ENCODE measurements at places on chromosomes 11 and 22.

GRCh38 chr11:24082241-24082640 lies 414.6 kb upstream of the LUZP2 start:
- DNase-seq, result no peak

DNA sequence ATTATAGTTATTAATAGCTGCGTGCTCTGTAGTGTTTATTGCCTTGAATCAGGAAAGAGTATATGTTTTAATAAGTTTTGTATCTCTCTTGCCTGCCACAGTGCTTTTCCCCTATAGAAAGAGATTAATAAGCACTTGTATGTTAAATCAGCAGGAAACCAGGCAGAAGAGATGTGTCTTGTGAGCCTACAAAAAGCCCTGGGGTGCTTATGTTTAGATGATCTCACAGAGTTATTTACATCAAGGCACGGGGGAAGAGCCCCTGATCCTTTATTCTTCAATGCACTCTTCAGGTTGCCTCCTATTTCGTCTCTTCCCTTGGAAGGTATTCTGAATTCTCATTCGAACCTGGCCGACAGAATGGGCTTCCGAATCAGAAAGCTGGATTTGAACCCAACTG lies 183.0 kb downstream of the MAML2 start:
- no peak for DNase-seq

- DNase-seq, result no peak
These were observed 194.5 kb downstream of the SNX19 start for GRCh38 chr11:130721736-130722135.

- no peak for DNase-seq
These were observed 3.3 kb downstream of the TMEM184B start for GRCh38 chr22:38269466-38269865.

DNA sequence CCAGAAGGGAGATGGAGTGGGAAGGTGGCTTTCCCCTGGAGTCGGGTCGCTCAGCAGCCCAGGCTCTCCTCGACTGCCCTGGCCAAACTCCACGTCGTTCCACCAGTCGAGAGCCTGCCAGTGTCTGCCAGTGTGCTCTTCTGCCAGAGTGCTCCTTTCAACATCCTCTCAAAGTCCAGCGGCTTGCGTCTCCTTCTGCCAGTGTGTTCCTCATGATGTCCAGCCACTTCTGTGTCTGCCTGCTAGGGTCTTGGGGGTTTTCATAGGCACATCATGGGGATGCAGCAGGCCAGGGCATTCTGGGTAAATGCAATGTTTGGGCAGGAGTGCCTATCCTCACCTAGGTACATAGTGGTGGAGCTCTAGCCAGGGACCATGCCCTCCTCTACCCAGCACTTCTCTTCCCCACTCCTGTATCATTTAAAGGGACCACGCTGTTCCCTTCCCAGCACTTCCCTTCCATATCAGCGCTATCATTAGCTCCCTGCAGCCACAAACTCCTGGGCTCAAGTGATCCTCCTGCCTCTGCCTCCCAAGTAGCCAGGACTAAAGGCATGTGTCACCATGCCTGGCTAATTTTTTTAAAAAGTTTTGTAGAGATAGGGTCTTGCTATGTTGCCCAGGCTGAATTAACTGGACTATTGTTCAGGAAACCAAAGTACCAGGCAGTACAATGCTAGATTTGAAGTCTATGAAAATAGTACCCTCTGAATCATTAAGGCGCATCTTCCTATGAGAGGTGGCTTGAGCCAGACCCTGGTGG lies 62.9 kb upstream of the CLDN5 start:
- DNase-seq, result no peak

DNA sequence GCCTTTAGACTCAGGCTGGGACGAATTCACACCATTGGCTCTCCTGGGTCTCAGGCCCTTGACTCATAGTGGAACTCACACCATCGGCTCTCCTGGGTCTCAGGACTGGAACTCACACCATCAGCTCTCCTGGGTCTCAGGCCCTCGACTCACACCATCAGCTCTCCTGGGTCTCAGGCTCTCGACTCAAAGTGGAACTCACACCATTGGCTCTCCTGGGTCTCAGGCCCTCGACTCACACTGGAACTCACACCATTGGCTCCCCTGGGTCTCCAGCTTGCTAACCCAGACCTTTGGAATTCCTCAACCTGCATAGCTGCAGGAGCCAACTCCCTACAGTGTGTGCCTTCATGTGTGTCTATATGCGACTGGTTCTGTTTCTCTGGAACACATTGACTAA lies 56.7 kb downstream of the SHISAL1 start:
- no peak for DNase-seq

DNA sequence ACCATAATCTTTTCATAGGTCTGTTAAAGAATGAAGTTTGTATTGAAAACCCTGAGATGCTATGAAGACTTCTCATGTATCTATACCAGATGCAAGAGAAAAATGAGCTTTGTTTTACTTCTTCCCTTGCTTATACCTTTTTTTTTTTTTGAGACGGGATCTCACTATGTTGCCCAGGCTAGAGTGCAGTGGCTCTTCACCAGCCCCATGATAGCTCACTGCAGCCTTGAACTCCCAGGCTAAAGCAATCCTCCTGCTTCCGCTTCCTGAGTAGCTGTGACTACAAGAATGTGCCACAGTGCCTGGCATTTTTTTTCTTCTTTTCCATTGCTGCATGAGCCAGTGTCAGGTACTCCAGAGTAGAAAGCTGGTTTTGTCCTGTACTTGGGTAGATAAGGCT lies 10.8 kb downstream of the CEP295 start:
- no peak for DNase-seq

- no peak for DNase-seq
These were observed 33.7 kb upstream of the EED start for GRCh38 chr11:86210898-86211297.

DNA sequence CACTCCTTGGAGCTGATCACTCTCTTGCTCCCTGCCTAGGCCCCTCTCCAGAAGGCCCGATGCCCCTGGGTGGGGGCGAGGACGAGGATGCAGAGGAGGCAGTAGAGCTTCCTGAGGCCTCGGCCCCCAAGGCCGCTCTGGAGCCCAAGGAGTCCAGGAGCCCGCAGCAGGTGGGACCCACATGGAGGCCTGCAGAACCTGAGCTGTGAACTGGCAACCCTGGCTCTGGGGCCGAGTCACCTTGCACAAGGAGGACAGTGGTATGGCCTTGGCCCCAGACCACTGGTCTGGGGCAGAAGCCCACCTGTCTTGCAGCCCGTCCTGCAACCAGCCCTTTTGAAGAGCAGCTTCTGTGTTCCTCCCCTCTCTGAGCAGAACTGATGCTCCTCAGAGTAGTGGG lies 6.2 kb downstream of the SCO2 start:
- no peak for DNase-seq

DNA sequence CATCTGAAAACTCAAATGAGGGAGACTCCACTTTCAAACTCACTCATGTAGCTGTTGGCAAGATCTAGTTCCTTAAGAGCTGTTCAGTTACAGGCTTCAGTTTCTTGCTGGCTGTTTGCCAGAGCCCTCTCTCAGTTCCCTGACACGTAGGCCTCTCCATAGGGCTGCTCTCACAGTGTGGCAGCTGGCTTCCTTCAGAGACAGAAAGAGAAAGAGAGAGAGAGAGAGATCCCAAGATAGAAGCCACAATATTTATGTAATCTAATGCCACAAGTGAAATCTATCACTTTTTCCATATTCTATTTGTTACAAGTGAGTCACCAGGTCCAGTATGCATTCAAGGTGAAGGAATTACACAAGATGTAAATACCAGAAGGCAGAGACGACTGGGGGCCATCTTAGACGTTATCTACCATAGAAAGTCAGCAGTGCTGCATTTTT lies 168.8 kb downstream of the RCN1 start:
- DNase-seq, result peak; percentile 98

- DNase-seq, result no peak
These were observed 95.5 kb downstream of the ARHGAP8 start for GRCh38 chr22:44847892-44848291.

GRCh38 chr22:20434773-20435172 lies 2.9 kb downstream of the SCARF2 start:
- DNase-seq, result no peak

DNA sequence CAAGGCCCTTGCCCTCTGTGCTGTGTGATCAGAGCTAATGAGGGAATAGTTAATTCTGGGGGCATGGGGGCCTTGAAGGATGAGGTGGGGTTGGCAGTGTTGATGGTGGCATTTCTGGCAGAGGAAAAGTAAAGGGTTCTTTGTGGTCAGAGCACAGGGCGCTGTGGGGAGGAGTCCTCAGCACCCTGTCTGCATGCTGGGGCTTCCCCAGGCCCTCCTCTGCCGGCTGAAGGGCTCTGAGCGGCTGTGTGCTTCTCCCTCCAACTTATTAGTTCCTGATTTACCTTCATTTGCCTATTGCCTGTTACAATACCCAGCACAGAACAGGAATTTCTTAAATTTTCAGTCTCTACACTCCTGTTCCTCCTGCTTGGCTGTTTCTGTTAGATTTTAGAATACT lies 122.8 kb downstream of the HIPK3 start:
- DNase-seq, result no peak

DNA sequence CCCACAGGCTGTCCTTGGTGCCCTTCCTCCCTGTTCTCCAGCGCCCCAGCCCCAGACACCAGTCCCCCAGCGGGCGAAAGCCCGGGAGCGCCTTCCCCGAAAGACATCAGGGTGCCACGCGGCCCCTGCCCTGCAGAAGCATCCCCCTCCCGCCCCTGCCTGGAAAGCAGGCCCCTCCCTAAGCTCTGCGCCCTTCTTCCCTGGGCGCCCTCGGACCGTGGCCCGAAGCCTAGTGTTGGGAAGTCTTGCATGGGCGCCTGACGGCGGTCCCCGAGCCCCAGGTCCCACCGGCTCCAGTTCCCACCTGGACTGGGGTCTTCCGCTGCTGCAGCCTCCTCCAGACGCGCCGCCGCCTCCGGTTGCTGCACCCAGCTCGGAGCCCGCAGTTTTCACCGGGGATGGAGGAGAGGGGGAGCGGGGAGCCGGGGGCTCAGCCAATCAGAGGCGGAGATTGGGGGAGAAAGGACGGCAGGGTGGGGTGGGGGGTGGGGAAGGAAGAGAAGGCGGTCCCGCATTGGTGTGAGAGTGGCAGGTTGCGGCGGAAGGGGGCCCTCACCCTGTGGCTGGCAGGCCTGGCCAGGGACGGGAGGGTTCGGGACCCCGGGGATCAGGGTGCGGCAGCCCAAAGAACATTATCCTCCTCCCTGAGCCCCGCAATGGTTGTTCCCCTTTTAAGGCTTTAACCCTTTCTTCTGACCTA lies at the start of gene THY1:
THY1 (minus strand) TSS at position 364 of the 700 bp plus-strand sequence. CDS start 2,267 bp downstream, outside the sequence.
- peak; percentile 65 for DNase-seq

All from NCI-H524 (cell line).